ENCODE measurements at places on chromosomes 12 and 14. TPM values are rescaled to one million over a fixed set of nuclear protein-coding genes. Genes with fewer than 3 reads are reported as not detected.

The ACIN1 gene
- 85.9 TPM for total RNA-seq

The TOMM20L gene
- not detected for total RNA-seq

The IL31 gene
- total RNA-seq: not detected

The RPL10L gene
- total RNA-seq: not detected

The PLEK2 gene
- total RNA-seq: 2.0 TPM

The CACNA2D4 gene
- 7.3 TPM for total RNA-seq

The ACSM4 gene
- total RNA-seq: not detected

The CLEC4D gene
- 2.7 TPM for total RNA-seq

The RERG gene
- 98.8 TPM for total RNA-seq

The NPFF gene
- not detected for total RNA-seq

The LAG3 gene
- 1.2 TPM for total RNA-seq

The C12orf50 gene
- not detected for total RNA-seq

The DPPA3 gene
- not detected for total RNA-seq

GRCh38 chr12:1594261-1595025 is at the start of gene FBXL14:
Gene FBXL14, minus strand, starts transcription at chr12:1594581. Its CDS starts 515 bp downstream, at chr12:1594066.
- peak; percentile 96 for DNase-seq

DNA sequence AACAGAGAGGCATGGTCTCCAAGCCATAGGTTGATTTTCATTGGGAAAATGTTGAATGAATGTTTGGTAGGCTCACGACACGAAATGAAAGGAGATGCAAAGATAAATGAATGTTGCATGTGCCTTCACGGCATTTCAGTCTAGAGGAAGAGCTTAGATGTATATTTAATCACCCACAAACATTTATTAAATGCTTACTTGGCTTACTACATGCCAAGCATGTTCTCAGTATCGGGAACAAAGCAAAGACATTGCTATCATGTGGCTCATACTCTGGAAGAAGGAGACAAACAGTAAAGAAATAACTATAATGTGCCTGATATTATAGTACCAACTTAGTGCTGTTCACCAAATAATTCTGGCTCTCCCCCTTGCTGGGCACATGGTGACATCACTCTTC is 133.5 kb downstream of the LLPH start:
- DNase-seq: no peak

GRCh38 chr14:100677554-100678468 is 48.9 kb upstream of the DLK1 start:
- no peak for DNase-seq

- no peak for DNase-seq
Measured at GRCh38 chr14:54767139-54767431, 135.5 kb downstream of the GCH1 start.

GRCh38 chr12:127928615-127929571 is 338.1 kb upstream of the TMEM132C start:
- DNase-seq: no peak

GRCh38 chr14:105346876-105347586 is 32.5 kb downstream of the PACS2 start:
- no peak for DNase-seq

GRCh38 chr12:18967814-18968213 is 161.7 kb upstream of the PLEKHA5 start:
- DNase-seq: no peak

- no peak for DNase-seq
Measured at GRCh38 chr12:61857968-61858367, 402.2 kb upstream of the USP15 start.

DNA sequence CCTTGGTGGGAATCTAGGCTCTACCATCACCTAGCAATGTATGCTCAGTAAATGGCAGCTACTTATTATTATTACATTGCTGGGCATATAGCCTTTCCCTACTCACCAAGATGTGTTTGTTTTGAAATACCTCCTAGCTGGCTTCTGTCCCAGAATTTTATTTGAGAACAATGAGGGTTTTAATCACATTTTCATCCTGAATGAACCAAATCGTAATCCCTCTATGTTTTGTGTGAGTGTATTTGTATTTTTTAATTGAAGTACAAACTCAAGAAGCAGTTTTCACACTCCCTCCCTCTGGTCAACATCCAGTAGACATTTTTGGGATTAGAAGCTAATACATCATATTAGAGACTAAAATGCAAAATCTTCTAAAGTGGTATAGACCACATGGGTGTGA is 7.6 kb downstream of the SLC7A8 start:
- DNase-seq: no peak

- DNase-seq: no peak
Measured at GRCh38 chr12:52042706-52043385, 8.4 kb upstream of the NR4A1 start.

GRCh38 chr14:75249958-75250336 is 28.7 kb upstream of the FOS start:
- no peak for DNase-seq

DNA sequence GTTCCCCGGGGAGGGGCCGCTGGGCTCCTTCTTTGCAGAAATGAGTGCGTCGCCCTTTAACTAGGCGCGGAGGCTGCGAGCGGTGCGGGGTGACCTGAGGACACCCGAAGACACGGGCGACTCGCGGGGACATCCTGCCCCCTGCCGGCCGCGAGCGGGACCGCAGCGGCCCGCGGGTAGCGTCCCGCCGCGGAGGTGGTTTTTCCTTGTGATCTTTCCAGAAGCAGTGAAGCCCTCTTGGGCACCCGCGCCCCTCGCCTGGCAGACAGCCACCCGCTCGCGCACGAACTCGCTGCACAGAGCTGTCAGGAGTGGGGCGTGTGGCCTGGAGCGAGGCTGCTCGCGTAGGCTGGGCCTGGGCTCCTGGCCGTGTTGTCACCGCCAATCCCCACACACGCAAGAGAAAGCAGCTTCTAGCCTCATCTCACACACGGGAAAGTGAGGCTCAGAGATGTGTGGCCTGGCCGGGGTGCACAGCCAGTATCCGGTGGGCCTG is 67.2 kb downstream of the DIO3 start:
- DNase-seq: peak; percentile 93

- no peak for DNase-seq
Measured at GRCh38 chr12:54009171-54010052, 627 bp downstream of the HOXC8 start.

GRCh38 chr14:89721956-89722355 is 232.6 kb downstream of the EFCAB11 start:
- no peak for DNase-seq

- no peak for DNase-seq
Measured at GRCh38 chr12:92297932-92298696, 152.5 kb upstream of the BTG1 start.

GRCh38 chr12:67155863-67156262 is 113.3 kb upstream of the CAND1 start:
- DNase-seq: no peak

All from posterior vena cava (tissue), 2 donors.